ENCODE measurements at places on chromosomes 1 and 21.

DNA sequence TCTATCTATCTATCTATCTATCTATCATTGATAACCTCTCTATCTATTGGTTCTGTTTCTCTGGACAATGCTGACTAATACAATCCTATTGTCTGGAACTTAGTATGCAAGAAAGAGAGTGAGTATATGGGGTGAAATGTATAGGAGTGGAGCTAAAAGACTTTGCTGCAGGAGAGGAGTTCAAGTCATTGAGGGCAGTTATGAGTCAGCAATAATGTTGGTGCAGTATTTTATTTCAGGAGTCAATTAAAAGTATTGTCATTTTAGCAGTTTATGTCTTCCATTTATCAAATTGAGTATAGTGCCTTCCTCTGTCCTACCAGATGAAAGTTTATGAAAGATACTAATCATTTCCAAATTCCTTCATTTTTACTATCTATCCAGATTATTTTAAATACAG is 55.8 kb downstream of the MAP3K7CL start:
- DNase-seq: no peak

- DNase-seq: no peak
These were observed 640.4 kb downstream of the USP25 start for GRCh38 chr21:16370186-16370585.

DNA sequence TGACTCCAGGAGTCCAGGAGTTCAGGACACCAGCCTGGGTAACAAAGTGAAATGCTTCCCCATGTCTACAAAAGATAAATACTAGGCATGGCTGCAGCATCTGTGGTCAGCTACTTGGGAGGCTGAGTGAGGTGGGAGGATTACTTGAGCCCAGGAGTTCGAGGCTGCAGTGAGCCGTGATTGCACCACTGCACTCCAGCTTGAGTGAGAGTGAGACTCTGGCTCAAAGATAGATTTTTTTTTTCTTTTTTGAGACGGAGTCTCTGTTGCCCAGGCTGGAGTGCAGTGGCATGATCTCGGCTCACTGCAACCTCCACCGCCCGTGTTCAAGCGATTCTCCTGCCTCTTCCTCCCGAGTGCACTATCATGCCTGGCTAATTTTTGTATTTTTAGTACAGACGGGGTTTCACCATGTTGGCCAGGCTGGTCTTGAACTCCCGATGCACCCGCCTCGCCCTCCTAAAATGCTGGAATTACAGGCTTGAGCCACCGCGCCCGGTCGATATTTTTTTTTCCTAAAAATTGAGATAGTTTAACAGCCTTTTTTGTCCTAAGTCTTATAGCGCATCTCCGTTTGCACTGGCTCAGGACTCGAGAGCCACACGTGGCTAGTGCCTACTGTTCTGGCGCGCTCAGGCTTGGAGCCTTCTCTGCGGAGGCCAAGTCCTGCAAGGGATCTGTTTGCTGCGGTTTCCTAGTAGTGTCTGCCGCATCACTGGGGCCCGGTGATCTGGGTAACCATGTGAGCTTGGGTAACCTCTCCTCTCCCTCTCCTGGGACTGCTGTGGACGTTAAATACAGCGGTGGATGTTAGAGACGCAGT is 1.0 kb upstream of the MFN2 start:
- DNase-seq: no peak

DNA sequence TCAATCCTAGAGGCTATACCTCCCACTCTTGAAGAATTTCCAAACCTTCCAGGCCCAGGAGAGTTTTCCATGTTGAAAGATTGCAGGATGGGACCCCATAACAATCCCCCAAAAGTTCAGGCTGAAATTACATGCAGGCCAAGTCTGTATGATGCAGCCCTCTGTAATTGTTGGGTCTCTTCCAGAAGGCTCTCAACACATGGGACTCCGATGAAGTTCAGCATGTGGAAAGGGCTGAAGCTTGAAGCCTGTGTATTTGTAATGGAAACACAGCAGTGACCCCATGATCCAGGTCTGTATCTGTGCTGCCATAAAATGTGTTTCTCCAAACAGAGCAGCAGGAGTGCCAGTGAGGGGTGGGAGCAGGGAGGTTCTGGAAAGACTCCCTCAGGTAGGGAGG is 202.5 kb upstream of the LYPLAL1 start:
- DNase-seq: no peak

GRCh38 chr1:168842916-168843315 is 113.9 kb upstream of the DPT start:
- no peak for DNase-seq

GRCh38 chr1:206461602-206462455 is 8.4 kb upstream of the IKBKE start:
- peak; percentile 57 for DNase-seq

GRCh38 chr1:35706846-35707600 is 11.7 kb downstream of the C1orf216 start:
- DNase-seq: peak; percentile 47

- DNase-seq: no peak
These were observed 95.3 kb downstream of the PDE9A start for GRCh38 chr21:42748620-42749176.

DNA sequence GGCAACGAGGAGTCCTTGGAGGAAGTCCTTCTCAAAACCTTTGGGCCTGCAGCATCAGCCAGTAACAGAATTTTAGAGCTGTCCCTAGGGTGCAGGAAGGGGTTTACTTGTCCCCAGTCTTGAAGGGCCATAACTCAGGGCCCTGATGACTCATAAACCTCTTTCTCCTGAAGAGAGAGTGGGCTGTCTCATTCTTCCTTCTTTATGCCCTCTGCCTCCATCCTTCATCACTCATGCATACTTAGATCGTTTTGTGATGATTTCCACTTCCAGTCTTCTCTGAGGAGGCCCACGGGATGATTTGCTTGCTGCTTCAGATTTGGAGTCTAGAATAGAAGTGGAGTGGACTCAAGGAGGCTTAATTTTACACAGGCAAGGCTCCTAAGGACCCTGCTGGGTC is 60.2 kb downstream of the NDUFS5 start:
- no peak for DNase-seq

DNA sequence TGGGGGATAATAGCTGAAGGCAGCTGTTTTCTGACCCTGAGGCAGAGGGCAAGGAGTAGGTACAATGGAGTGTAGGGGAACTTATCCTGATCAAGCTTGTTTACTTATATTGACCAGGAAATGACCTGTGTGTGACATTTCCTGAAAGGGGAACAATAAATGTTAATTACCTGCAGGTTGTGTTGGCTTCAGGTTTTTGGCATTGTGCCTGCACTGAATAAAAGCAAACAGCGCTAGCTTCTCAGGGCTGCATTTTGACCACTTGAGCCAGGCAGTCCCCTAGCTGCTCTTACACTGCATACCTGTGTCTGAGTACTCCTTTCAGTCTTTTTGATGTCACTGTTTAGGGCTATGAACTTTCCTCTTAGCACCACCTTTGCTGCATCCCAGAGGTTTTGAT is 40.6 kb downstream of the DRAM2 start:
- peak; percentile 25 for DNase-seq

DNA sequence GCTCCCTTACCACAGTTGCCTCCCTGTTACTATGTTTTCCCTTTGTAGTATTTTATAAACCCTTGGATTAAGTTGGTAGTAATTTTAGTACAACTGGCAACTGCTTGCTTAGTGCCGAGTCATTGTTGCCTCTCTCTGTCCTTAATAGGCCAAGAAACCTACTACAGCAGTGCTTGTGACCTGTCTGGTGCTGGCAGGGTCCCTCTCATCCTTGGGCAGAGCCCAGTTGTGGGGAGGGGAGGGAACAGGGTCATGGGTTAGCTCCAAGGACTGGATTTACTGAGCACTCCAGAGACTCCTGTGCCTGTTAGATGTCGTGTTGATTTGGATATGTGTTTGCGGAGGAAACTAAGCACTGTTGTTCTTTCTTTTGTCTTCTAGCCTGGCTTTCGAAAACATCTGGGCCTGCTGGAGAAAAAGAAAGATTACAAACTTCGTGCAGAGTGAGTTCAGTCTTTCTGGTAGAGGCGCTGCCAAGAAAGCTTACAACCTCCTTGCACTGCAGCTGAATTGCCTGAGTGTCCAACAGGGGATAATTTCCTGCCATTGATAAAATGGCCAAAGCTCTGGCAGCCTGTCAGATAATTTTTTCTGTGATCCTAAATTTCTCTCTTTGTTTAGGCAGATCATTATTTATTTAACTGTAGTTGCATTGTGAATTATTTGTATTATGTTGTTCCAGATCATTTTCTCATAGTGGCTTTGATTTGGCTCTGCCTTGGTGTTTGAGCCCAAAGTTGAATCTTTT is 3.6 kb downstream of the UTP11 start:
- no peak for DNase-seq

GRCh38 chr1:5740865-5741860 is 251.1 kb downstream of the NPHP4 start:
- no peak for DNase-seq

GRCh38 chr1:64476251-64476952 is 6.5 kb downstream of the CACHD1 start:
- DNase-seq: no peak

- no peak for DNase-seq
These were observed 23.9 kb downstream of the NAV1 start for GRCh38 chr1:201562659-201563405.

- no peak for DNase-seq
These were observed 26.5 kb downstream of the TARBP1 start for GRCh38 chr1:234452406-234452965.

DNA sequence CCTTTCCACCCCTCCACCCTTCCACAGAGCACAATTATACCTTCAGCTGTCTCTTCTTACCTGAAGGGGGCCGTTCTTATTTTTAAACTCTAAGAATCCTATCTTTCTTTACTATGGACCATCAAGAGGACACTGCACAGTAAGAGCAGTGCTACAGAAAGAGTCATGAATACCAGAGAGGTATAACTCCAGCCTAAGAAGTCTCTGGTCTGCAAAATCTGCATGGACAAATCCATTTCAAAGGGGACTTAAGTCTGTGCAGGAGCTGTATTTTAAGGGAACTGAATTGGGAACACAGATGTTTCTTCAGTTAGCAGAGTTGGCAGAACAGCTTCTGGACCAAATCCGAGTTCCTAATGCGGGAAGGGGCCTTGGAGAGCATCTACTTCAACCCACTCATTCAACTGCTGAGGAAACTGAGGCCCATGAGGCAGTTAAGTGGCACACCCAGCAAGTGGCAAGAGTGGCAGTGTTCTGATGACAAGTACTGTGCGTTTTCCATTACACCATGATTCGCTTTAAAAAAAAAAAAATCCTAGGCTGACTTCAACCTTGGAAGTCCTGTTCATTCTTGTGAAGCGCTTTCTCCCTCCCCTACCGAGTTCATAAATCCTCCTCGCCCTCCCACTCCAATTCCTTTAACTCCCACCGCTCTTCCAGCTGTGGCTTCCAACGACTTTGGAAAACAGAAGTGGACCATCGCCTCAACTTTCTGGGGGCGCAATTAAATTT is 1.8 kb downstream of the PLPP3 start:
- no peak for DNase-seq

- DNase-seq: no peak
These were observed 389.7 kb downstream of the NTNG1 start for GRCh38 chr1:107530543-107530942.

All from ELF-1 (cell line).